GM19239 (cell line): ENCODE measurements at places on chromosomes 5 and 9.

DNA sequence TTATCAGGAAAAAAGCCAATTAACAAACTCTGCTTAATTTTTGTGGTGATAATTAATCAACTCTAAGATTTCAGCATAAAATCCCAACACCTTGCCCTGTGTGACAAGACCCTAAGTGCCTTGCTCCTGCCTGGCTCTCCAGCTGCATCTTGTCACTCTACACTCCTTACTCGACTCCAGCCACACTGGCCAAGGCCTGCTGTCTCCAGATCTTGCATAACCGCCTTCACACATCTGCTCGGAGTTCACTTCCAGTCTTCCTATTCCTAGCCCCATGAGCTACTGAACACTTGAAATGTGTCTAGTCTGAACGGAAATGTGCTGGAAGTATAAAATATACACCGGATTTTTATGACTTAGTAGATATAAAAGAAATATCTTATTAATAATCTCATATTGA is 259.6 kb downstream of the EPB41L4A start:
- DNase-seq, result no peak

- DNase-seq, result no peak
These were observed 23.2 kb downstream of the LPCAT1 start for GRCh38 chr5:1500411-1501091.

- no peak for DNase-seq
These were observed 9.8 kb downstream of the NTNG2 start for GRCh38 chr9:132171702-132172101.

- DNase-seq, result no peak
These were observed 46.3 kb upstream of the LARP1 start for GRCh38 chr5:154708846-154709245.

DNA sequence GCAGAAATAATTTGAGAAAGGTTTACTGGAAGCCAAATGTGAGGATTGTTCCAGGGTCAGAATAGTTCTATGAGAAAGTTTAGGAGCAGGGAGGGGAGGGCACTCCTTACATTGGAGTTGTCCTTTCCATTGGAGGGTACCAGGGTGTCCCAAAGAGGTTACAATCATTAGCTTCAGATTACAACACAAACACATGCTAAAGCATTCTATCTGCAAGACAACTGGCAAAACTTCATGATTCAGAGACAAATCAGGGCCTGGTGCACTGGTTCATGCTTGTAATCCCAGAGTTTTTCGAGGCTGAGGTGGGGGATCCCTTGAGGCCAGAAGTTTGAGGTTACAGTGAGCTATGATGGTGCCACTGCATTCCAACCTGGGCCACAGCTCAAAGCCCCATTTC is 51.8 kb downstream of the NSUN2 start:
- no peak for DNase-seq

DNA sequence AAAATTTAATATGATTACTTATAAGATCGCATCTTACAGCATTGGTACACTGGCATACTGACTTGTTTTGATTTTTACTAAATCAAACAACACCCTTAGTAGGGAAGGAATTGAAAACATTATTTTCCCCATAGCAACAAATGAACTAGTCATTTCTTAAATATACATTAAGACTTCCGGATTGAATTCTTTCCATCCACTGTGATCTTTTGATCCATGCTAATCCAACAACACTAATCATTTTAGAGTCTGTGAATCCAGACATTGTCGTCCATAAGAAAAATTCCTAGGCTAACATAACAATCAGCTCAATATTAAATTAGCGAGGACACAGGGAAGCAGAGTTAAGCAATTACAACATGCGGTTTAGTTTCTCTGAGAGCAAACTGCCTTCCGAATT is 21.6 kb upstream of the ERAP1 start:
- no peak for DNase-seq

DNA sequence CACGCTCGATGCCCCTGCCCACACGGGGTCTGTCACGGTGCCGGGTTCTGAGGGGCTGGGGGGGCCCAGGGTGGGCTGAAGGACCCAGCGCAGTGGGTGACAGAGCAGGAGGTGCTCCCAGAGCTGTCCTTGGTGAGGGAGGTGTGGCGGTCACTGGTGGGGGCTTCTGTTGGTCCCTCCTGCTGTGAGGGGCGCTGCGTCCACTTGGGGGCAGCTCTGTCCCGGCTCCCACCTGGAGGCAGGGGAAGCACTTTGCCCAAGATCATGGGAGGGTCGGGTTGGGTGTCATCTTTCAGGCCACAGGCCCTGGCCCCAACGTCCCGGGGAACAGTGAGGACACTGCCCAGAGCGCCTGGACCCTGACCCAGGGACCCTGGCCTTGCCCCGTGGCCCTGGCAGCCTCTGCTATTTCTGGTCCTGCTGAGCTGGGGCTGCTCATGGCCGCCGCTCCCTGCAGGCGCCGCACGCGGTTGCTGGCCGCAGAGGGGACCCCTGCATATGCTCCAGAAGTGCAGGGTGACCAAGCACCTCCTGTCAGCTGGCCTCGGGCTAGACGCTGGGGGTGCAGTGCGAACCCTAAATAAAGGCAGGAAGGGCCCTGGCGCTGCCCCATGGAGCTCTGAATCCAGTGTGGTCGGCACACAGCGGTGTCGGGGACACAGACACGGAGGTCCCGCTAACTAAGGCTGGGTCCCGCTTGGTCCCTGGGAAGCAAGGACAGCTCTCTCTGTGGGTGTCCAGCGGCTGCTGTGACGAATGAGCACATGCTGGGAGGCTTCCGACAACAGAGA is 11.6 kb upstream of the RNU6ATAC start:
- DNase-seq, result no peak

DNA sequence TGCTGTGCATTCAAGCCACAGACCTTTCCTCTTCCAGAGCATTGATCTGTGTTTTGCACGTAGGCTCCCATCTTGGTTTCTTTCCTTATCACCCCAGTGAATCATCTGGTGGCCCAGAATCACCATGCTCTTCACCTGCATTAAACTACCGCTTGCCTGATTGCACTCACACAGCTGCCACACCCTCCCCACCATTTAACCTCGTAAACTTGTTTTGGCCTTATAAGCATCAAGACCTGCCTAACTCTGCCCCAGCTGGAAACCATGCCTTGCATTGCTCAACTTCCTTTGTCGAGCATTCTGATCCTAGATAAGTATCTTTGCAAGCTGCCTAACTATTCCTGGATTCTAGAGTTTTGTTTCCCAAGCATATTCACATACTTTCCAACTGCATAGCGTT is 369.6 kb upstream of the SEMA6A start:
- no peak for DNase-seq

GRCh38 chr9:14902561-14902960 is 7.7 kb downstream of the FREM1 start:
- no peak for DNase-seq

DNA sequence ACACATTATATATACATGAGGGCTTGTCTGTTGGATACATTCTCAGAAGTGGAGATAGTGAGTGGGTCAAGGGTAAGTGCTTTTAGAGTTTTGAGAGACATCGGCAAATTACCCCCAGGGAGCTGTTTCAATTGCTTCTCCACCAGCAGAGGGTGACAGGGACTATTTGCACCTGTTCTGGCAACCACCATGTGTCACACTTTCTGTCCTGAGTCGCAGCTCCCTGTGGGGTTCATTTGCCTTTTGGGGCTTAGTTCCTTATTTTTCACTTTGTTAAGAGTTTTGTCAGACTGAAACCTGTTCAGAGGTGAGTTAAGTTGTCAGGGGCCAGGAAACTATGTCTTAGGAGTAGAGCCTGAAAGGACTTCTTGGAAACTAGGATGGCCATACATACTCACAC is 20.1 kb upstream of the SLC36A1 start:
- DNase-seq, result peak; percentile 73
